ENCODE measurements at places on chromosomes 4 and X.

GRCh38 chr4:4333265-4333706 is 43.2 kb downstream of the ZBTB49 start:
- peak; percentile 96 for DNase-seq

DNA sequence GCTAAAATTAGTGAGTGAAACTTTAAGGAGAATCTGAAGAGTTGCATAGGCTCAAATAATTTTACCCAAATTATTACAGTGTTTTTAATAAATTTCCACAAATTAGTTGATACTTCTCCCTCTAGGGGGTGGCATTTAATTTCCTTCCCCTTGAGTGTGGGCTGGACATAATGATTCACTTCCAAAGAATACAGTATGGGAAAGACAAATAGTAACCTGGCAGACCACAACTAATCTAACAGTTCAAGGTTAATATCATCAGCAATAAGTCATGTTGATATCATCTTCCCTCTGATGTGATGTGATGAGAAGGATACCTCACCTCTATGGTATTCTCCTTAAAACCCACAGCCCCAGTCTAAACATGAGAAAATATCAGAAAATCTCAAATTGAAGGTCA is 15.5 kb downstream of the PFKFB1 start:
- DNase-seq, result no peak

- DNase-seq, result no peak
Observed at GRCh38 chr4:3306450-3306849, 13.6 kb downstream of the RGS12 start.

GRCh38 chrX:16368696-16369095 is 201.4 kb downstream of the MAGEB17 start:
- no peak for DNase-seq

DNA sequence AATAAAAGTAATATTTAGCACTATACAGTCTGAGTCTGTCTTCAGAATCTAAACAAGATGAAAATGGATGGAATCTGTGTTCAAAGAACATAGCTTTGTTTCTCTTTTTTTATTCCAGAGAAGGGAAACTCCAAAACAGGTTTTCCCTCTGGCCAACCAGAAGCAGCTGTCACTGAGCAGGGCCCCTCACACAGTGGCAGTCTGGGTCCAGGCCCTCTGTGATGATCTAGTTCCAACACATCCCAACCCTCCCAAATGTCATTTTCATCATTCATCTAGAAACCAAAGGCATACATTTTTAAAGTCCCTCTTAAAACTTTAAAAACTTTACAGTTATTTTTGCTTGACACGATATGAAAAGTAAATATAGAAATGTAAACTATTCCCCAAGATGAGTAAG is 70.1 kb downstream of the ATP8A1 start:
- DNase-seq, result no peak
